ENCODE measurements at places on chromosomes 1 and 21. TPM values are rescaled to one million over a fixed set of nuclear protein-coding genes. Genes with fewer than 3 reads are reported as not detected.

Gene ATP1A2
- total RNA-seq = 4.1 TPM

Gene PIGR
- 0.33 TPM for total RNA-seq

Gene SPTA1
- 0.56 TPM for total RNA-seq

Gene OLFML3
- total RNA-seq = 109 TPM

Gene KIF17
- total RNA-seq = 3.2 TPM

Gene PAQR6
- 0.43 TPM for total RNA-seq

Gene TMEM269
- not detected for total RNA-seq

Gene FMOD
- total RNA-seq = 102 TPM

Gene RO60
- total RNA-seq = 70.5 TPM

Gene EXTL1
- total RNA-seq = 1.7 TPM

DNA sequence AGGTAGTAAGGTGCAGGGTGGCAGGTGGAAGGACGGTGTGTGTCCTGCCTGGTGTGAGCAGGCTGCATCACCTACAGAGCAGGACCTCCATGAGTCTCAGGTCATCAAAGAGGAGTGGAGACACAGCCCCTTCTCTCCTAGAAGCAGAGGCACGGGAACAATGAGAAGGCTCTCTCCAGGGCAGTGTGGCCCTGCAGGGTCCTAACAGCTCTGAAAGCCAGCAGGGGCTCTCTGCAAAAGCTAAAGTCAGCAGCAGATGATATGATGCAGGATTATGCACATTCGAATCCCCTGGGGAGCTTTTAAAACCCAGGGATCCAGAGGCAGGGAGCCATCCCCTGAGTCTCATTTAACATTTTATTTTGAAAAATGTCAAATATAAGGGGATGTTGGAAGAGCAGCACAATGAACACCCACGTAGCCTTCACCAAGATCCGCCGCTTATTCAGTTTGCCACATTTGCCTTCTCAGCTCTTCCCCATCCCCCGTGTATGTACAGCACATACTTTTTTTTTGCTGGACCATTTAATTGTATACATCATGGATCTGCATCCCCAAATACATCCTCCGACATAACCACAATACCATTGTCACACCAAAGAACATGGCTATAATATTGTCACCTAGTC, 88.1 kb downstream of the CNIH3 start:
- DNase-seq = no peak

- no peak for DNase-seq
Observed at GRCh38 chr21:28737674-28738419, 254.8 kb downstream of the LTN1 start.

DNA sequence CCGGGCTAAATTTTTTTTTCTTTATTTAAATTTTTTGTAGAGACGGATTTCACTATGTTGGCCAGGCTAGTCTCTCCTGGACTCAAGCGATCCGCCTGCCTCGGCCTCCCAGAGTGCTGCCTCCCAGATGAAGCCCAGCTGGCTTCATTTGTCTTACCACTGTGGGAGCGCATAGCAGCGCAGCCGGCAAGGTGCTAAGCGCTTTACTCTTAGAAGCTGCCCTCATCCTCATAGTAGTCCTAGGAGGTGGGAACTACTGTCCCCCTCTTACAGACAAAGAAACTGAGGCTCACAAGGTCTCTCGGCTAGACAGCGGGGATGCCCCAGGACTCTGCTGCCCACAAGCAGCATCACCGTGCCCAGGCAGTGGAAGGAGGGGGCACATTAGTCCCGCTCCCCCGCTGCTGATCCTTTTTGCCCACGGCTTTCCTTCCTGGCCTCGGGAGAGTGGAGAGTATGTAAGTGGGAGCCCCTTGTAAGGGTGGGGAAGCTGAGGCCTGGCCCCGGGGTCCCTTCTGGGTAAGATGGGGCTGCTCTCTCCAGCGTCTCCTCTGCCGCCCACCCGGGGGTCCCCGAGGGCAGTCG, 726 bp downstream of the TMEM54 start:
- DNase-seq = no peak

DNA sequence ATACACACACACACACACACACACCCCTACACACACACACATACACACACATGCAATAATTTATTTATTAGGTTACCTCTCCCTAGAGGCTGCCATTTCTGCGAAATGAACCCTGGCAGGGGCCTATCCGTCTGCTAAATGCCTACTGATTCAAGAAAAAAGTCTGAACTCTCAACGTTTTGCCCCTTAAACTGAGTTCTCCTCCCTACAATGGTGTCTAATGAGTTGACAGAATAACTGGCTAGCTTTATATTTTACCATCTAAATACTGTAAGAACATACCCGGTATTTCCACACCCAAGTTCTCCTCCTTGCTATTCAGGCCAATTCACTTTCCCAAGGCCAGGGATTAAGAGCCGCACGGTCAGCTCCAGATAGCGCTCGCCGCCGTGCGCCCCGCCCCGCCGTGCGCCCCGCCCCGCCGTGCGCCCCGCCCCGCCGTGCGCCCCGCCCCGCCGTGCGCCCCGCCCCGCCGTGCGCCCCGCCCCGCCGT, 339 bp upstream of the RNPC3 start:
- DNase-seq = no peak

DNA sequence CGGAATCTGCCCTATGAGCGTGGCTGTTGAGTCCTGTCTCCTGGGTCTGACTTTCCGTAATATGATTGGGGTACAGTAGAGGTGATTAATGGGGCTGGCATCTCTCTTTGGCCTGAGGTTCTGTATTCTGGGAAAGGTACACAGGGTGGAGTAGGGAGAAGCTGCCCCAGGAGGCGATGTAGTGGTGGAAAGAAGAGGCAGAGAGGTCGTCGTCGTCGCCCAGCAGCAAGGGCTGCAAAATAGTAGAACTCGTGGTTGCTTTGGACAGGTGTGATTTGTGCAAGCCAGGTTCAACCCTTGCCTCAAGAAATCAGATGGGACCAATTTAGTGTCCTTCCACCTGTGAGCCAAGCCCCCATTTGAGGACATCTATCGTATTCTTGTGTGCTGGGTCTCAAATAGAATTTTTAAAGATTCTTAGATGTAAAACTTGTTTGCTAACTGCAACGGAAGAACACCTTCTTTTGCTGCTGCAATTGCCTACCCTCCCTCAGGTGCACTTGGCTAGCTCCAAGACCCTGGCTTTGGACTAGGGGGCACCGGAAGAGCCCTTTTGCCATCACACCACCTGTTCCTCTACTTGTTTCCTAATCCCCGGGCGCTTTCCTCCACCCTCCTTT, 1.3 kb upstream of the HMGN2 start:
- no peak for DNase-seq

GRCh38 chr1:220680085-220680687, 10.0 kb upstream of the C1orf115 start:
- DNase-seq = no peak

- peak; percentile 60 for DNase-seq
Observed at GRCh38 chr1:228429007-228429406, 12.3 kb upstream of the TRIM17 start.

DNA sequence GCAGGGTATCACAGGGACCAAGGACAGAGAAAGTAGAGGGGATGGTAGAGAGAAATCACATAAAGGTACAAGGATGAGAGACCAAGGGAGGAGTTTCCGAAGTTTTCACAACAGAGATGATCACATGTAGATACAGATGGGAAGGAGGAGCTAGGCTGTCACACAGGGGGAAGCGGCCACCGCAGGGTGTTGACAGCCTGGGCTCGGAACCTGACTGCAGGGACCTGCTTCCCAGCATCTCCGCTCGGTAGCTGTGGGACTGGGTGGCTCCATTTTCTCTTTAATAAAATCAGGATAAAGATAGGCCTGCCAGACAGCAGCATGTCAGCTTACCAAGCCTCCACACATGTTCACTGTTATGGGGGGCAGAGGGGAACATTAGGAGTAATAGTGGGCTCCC, 32.3 kb downstream of the CDCA8 start:
- DNase-seq = peak; percentile 43

DNA sequence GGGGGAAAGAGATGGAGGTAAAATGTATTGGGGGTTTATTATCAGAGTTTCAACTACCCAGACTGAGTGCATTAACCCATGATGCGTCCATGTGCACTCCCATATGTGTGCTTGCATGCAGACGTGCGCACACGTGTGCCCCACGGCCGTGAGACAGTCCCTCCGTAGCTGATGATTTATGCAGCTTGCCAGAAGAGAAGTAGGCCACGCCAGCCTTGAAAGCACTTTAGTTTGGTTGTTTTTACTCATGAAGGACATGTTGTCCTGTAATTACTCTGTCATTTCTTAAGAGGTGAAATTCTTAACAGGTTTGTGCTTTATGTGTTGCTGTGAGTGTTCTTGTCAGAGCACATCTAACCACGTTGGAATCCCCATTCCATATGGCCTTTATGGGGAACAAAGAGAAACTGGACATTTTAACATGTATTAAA, 467.8 kb downstream of the LMO4 start:
- no peak for DNase-seq

- no peak for DNase-seq
Observed at GRCh38 chr1:21811875-21812305, at the start of gene LDLRAD2. LDLRAD2 (plus strand) TSS chr1:21812265; CDS start chr1:21812452, 187 bp downstream.

DNA sequence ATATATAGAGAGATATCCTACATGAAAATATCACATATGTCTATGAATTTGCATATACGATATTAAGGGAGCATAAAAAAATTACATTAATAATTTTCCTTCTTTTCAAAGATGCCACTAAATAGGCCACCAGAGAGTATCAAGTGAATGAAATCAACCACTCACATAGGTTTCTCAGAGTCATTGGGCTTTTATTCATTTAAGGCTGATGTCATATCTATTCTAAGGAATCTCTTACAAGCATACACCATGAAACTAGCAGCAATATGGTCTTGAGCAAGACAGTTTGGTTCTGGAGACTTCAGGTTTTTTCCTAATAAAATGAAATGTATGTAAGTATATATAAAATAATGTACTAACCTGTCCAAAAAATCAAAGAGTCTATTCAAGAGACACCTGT, 420.4 kb downstream of the PLA2G4A start:
- no peak for DNase-seq

DNA sequence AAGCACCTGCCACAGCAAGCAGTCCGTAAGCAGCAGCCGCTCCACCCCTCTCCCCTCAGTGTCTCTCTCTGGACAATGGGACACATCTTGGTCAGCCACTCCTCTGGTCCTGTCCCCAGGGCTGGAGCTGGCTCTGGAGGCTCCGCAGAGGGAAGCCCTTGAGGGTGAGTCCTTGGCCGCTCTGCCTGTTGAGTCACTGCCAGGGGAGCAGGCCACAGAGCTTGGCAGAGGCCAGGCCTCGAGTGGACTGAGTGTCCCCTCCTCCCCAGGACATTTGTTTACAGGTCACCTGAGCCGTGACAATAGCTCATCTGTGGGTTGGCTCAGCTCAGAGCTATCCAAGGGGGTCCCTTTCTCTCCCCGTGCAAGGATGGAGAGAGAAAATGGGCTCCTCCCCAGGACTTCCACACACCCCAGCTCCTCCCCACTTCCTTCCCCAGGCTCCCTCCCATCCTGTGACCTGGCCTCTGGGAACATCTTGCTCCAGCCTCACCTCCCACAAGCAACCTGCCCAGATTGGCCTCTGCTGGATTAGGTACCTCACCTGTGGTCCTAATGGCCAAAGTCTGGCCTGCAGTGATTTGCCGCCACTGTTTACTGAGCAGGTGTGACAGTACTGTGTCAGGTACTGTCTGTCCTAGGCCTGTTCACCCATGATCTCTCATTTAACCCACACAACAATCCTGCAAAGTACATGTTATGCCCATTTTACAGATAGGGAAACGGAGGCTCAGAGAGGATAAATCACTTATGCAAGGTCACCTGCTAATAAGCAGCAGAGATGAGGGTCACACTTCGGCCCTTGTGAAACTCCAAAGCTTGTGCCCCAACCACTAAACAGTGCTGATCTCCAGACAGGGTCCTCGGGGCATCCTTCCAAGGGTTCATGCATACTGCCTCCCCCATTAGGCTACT, 4.8 kb downstream of the FAM131C start:
- no peak for DNase-seq

DNA sequence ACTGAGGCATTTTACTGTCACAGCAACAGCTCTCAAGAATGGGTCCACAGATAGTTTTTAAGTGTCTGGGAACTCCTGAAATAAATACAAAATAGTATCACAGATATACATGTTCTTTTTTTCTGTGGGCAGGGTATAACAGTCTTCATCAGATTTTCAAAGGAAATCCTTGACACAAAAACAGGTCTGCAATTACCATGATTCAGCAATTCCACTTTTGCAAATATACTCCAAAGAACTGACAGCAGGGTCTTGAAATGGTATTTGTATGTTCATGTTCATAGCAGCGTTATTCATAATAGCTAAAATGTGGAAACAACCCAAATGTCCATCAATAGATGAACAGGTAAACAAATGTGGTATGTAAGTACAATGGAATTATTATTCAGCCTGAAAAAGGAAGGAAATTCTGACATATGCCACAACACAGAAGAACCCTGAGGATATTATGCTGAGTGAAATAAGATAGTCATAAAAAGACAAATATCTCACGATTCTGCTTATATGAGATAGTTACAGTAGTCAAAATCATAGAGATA, 85.0 kb downstream of the EPS15 start:
- no peak for DNase-seq

DNA sequence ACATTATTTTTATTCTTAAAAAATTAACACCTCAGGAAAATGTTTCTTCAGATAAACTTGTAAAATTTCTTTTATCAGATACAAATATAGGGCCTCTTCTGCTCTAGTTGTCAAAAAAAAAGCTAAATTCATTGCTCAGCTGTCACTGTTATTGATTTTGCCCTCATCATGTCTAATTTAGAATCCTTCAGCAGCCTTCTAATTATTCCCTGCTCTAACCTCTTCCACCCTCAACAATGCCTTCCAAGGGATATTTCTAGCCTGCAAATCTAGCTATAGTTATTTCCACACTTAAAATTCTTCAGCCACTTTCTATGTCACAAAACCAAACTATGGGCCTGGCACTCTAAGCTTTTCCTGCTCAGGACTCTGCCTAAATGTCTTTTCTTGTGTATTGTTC, 25.2 kb downstream of the PDE4B start:
- DNase-seq = no peak

- no peak for DNase-seq
Observed at GRCh38 chr1:162906485-162906884, 45.5 kb upstream of the CCDC190 start.

- DNase-seq = no peak
Observed at GRCh38 chr1:17673329-17674072, 81.6 kb upstream of the ACTL8 start.

GRCh38 chr1:102853136-102853535, 255.2 kb downstream of the COL11A1 start:
- no peak for DNase-seq

All from posterior vena cava (tissue), 2 donors.